ENCODE measurements at places on chromosomes 3 and 15.

DNA sequence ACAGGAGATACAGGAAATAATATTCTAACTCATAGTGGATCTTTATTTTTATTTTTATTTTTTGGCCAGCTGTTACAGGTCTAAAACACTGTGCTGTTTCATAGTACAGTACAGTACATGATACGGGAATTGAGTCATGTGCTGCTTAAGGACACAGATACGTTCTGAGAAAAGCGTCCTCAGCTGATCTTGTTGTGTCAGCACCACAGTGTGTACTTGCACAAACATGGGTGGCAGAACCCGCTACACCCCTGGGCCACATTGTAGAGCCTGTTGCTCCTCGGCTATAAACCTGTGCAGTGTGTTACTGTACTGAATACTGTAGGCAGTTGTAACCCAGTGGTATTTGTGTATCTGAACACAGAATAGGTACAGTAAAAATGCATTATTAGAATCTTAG lies 183.4 kb downstream of the OR4M2 start:
- no peak for ATAC-seq

DNA sequence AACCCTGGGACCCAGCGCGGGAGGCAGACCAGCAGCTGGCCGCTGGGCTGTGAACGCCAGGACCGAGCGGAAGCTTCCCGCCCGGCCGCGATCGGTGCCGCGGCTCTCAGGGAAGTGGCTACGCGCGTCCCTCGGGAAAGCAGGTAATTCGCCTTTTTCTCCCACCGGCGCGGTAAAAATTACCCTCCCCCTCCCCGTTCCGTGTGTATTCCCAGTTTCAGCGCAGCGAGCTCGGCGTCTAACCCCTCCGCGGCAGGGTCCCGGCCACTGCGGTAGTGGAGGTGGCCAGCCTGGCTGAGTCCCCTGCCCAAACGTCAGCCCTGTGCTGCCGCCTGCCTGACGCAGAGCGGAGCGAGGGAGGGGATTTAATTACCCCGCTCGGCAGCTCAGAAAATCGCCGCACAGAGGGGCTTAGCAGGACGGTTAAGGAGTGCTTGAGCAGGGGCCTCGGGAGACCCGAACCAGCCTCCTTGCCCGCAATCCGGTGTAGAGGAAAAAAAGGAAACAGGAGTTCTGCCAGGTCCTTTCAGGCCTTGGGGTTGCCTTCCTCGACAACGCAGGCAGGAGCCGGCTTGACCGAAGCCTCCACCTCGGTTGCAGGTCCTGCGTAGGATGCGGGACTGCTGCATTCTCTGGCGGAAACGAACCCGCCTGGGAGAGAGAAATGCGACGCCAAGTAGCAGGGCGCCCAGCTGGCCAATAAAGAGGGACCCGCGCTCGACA lies 2.9 kb downstream of the GATA2 start:
- no peak for ATAC-seq

DNA sequence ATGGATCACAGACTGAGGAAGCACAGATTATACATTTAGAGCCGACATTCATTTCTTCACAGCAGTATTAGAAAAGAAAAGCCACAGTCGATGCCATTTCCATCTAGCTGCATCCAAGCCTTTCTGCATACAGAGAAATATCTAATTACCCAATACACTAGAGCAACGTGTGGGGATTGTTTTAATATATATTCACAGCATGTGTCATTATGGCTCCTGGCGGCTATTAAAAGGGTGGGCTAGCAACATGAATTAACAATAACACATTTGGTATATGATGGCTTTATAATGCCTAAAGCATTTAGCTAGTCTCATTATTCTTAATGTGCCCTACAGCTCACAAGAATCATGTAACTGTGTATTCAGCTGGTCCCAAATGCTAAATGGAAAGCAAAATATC lies 1030.5 kb downstream of the FHIT start:
- ATAC-seq = no peak

GRCh38 chr3:144879701-144880100 lies 908.1 kb downstream of the DIPK2A start:
- ATAC-seq = no peak

GRCh38 chr3:51799879-51800749 lies 21.1 kb upstream of the IQCF6 start:
- ATAC-seq = no peak

DNA sequence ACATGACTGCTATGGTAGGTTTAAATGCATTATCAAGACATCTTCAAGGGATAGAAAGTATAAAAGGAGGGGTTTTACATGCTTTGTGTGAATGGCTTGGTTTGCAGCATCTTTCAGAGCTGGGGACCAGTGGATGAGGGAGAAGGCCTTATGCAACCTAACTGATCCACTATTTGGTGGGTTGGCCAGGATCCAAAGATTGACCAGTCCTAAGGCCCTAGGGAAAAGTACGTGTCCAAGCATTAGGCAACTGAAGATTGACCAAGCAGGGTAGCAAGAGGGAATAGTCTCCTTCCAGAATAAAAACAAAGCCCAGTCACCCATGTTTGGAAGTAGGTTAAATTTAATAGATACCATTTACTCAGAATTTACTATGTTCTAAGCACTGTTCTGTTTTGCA lies 509.3 kb downstream of the EPHB1 start:
- no peak for ATAC-seq

DNA sequence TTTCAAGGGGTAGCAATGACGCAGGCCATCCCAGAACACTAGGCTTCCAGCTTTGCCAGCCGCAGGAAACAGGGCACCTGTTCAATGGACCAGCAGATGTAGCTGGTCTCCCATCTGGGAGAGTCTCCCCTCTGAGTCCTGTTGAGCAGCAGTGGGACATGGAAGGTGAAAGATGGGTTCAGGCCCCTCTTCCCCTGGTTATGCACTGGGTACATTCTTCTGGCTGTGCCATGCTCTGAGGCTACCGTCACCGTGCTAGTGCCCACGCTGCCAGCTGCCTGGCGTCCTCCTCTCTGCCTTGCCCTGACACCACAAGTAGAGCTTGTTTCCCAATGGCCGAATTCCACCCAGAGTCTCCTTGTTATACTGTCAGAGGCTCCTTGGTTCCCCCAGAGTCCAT lies 63.1 kb downstream of the TLE3 start:
- ATAC-seq = no peak

GRCh38 chr3:64878362-64878761 lies 190.6 kb upstream of the ADAMTS9 start:
- ATAC-seq = no peak

GRCh38 chr3:130894130-130894985 lies 474 bp downstream of the ATP2C1 start:
- ATAC-seq = peak; percentile 65

DNA sequence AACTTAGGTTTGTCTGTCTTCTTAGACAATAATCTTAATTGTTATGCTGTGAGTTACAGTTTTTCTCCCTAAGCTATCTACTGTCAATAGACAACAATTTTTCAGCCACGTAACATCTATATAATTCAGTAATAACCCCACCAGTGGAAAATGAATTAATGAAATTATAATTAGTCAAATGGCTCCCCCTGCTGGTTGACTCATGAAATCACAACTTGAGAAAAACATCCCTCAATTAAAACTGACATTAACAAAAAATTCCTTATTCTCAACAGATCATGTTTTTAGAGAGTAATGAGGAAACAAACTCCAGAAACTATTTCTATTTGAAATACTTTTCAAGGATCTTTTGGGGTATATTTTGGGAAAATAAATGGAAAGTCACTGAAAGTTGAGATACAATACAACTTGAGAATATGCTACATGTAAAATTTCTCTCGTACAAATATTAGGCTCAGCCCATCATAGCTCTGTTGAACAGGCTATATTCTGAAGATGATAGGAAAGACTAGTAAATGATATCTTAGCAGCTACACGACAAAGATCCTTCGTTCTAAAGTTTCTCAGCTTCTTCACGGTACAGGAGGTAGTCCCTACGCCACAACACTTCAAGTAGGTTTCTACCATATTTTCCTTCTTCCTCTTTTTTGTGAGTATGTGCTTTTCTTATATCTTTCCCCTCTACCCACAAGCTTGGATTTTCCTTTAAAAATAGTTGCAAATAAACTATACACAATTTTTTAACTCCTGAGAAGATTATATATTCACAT lies 20.7 kb downstream of the PPP1R2 start:
- ATAC-seq = peak; percentile 58

GRCh38 chr3:168071591-168072322 lies 24.0 kb downstream of the GOLIM4 start:
- no peak for ATAC-seq

DNA sequence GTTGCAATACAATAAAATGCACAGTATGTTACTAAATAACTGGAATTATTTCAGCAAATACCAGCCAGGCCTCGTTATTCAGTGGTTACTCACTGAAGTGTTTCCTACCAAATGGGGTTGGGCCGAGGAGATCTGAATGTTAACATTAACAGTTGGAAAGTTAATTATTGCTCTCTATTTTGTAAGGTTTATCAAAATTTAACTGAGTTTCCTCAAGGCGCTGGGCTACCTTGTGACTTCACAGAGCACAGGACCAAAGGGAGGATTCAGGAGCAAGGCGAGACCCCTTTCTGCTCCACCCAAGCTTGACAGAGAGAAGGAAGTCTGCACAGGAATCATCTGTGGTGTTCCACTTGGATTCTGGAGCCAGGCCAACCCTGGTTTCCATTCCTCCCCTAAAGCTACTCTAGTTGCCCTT lies 21.6 kb downstream of the ADAMTS9 start:
- no peak for ATAC-seq

DNA sequence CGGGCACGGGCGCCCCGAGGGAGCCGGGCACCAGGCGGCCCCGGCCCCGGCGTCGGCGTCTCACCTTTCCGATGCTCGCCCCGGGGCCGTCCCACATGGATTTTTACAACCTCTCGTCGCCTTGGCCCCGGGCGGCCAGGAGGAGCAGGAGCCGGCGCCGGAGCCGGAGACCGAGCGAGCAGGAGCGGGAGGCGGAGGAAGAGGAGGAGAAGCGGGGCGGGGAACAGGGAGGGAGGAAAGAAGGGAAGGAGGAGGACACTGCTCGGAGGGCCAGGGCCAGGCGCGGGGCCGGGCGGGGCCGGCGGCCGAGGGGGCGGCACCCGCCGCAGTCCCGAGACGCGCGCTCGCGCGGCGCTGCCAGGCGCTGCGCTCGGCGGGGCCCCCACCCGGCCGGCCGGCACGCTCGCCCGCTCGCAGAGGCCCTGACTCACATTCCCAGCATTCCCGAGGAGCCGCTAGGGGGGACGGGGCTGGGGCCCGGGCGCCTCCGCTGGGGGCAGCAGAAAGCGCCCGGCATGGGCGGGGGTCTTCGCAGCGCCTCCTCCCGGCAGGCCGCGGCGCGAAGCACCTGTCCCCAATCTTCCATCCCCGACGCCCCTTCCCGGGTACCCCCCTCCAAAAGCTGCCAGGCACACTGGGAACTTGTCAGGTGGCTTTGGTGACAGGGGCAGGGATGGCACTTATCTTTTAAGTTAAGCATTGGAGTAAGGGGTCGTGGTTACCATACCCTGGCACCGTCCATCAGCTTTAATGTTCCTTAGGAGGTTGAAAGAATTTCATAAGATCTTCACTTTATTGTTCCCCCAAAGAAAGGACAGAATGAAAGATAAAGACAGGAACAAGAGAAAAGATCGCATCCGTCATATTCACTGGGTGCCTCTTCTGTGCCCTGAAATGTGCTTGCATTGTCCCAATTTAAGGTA lies at the start of gene ERC2:
Gene ERC2, minus strand, starts transcription at position 284 of the 923 bp plus-strand sequence.
- no peak for ATAC-seq

- no peak for ATAC-seq
Measured at GRCh38 chr3:37502621-37503020, 328.2 kb upstream of the LRRFIP2 start.

DNA sequence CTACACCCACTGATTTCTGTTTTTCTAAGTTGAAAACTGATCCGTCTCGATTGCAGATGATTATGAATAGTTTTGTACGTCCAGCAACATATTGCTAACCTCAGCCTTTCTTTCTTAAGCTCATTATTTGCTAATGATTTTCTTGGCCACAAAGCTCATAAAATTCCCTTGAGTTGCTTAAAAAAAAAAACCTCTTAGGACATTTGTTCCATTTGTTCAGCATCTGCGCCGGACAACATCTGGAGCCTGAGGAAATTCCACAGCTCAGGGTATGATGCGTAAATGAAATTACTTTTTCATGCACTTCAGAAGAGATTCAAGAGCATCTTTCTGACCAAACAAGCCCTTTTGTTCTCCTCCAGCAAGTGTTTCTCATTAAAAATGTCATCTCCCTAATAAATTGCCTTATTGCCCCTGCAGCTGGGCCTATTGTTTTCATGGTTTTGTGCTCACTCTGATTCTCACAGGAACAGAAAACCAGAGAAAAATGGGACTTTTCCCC lies 249.1 kb upstream of the MCTP2 start:
- no peak for ATAC-seq

GRCh38 chr3:53085476-53085875 lies 39.6 kb upstream of the SFMBT1 start:
- no peak for ATAC-seq
